ENCODE measurements at places on chromosomes 16 and 17.
A peak's percentile ranks its signal among the peaks of the same experiment; 100 is the strongest.

DNA sequence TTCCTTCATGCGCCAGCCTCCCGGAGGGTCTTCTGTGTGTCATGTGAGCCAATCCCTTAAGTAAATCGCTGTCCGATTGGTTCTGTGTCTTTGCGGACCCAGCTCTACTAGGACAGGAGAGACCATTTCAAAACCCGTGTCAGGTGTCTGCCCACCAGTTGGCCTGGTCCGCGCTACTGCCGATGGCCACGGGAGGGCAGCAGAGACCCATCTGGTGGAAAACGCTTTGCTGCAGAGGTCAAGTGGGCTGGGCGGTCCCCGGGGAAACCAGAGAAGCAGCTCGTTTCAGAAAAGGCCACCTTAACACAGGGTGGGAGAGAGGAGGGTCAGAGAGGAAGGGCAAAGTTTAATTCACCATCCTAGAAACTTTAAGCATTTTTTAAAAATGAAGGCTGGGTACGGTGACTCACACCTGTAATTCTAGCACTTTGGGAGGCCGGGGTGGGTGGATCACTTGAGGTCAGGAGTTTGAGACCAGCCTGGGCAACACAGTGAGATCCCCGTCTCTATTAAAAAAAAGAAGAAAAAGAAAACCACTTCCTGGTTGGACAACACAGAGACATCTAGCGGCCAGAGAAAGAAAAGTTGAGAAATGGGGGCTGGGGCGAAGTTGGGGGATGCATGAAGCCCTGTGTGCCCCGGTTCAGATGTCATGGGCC lies 2.8 kb upstream of the CIBAR2 start:
- peak; percentile 82 for DNase-seq

DNA sequence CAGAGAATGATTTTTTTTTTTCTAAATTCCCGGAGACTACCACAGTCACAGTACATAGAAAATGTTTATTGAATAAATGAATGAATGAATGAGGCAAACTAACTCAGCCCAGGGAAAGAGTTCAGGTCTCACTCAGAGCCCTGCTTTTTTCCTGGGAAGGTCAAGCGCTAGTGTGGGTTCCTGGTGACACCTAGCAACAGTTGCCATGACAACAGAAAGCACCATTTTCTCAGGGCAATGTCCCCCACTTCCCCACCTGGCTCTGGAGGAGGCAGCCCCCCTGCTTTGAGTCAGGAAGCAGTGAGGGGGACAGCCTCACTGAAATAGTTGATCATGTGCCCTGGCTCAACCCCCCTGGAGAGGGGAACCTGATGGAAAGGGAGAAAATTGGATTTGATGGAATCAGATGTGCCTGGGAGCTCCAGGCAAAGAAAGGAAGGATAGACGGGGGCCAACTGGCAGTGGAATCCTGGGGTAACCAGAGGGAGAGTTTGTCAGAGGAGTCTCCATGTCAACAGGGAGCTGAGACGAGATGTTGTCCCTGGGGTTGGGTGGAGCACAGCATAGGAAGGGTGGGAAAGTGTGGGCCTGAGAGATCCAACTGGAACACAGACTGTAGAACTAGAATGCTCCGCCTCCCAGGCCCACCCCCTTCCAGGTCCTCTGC lies 242.2 kb upstream of the CCL2 start:
- no peak for DNase-seq

- DNase-seq: no peak
Observed at GRCh38 chr16:20918486-20919239, 18.1 kb downstream of the LYRM1 start.

GRCh38 chr16:49542391-49542891 lies 168.8 kb downstream of the C16orf78 start:
- no peak for DNase-seq

DNA sequence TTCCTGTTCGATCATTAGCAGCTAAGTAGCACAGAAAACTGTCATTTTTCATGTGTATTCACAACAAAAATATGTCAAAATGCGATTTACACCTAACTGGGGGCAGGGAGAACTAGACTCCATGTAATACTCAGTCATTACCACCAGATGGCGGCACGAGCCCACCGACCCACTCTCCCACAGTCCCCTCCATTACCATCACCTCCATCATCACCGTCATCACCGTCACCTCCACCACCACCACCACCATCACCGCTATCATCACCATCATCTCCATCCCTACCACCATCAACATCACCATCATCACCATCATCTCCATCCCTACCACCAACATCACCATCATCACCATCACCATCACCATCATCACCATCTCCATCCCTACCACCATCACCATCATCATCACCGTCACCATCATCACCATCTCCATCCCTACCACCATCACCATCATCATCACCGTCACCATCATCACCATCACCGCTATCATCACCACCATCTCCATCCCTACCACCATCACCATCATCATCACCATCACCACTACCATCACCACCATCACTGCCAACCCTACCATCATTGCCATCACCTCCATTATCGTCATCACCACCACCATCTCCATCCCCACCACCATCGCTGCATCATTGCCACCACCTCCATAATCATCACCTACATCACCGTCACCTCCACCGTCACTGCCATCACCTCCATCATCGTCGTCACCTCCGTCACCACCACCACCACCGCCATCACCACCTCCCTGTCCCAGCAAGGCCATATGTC lies 14.4 kb downstream of the NDUFAF8 start:
- no peak for DNase-seq

DNA sequence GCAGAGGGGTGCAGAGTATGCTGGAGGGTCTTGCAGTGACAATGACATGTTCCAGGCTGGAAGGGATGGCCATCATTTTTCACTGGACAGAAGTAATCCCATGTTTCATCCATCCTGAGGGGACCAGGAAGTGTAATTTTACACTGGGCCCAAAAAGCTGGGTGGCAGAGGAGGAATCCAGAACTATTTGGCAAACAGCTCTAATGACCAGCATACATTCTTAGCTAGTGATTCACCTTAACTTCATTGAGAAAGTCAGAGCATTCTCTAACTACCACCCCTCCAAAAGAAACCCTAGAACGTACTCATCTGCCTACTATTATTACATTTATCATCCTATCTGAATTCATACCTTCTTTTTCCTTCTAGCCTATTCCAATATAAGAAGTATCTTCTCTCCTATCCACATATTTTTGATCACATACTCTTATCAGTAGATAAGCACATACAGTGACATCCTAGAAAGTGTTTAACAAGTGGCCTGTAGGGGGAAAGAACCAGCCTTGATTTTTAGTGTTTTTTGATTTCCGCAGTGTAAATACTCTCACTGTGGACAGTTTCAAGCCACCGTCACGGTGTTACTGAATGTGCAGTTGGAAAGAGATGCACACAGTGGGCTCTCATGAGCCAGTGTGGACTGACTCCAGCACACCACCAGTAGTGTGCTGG lies 118.1 kb downstream of the FTO start:
- no peak for DNase-seq

- no peak for DNase-seq
Observed at GRCh38 chr16:66421891-66422290, 5.2 kb upstream of the BEAN1 start.

DNA sequence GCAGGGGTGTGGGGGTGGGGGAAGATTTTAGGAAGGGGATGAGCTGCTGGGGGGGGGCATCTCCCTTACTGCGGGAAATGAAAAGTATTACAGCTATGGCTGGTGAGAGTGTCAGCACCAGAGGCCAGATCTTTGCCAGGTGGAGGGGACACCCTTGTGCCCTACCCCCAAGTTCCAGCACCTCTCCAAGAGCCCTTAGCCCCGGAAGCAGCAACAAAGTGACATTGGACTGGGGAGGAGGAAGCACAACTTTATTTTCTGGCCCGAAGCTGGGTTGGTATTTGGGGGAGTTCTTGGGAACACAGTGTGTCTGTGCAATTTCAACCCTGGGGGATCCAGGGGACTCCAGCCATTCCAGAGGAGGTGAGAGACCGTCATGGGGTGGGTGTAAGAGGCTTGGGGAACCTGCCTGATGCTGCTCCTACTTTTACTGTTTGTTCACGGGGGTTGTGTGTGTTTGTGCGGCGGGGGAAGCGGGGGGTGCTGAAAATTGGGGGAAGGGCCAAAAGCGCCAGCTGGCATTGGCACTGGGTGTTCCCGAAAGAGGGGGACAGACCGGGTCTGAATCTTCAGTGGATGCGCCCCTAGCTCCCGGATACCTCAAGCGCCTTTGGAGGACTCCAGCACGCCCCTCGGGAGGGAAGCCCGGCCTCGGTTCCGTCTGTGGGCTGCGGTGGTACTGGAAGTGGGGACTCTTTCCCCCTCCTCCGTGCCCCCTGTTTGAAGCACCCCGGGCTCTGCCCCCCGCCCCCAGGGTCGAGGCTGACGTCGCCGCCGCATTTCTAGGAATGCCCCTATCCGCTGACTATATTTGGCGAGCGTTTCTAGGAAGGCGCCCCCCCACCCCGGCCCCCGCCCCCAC lies 230.3 kb downstream of the MRTFB start:
- DNase-seq: peak; percentile 70

DNA sequence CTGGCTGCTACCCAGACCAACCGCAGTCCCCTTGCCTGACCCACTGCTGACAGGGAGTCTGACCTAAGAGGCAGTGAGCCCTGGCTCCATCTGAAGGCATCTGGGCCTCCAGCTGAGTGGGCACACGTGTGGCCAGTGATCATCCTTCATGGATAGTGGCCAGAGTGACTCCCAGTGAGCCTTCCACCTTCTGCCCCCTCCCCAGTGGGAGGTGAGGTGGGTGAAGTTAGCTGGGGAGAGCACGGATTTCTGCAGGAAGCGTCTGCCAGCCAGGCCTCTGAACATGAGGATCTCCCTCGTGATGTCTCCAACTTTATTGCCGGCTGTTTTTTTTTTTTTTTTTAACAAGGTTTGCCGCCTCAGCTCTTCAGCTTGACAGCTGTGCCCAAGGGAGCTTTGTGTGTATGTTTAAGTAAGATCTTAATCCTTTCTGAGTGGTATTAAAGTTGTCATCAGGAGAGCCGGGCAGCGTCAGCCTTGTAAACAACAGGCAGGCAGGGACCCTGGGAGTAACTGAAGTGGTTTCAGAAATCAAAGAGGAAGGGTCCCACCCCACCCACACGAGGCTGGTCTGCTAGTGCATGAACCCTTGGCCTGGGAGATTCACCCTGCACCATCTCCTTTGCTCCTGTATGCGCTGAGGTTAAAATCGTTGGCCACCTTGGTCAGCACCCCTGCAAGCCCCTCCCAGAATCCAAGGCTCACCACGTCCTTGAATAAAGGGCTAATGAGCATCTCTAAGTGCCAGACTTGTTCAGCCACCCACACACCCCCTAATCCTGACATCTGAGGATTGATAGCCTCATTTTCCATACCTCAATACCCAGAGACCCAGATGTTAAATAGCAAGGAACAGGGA lies 33.3 kb downstream of the RHBDL3 start:
- DNase-seq: no peak

DNA sequence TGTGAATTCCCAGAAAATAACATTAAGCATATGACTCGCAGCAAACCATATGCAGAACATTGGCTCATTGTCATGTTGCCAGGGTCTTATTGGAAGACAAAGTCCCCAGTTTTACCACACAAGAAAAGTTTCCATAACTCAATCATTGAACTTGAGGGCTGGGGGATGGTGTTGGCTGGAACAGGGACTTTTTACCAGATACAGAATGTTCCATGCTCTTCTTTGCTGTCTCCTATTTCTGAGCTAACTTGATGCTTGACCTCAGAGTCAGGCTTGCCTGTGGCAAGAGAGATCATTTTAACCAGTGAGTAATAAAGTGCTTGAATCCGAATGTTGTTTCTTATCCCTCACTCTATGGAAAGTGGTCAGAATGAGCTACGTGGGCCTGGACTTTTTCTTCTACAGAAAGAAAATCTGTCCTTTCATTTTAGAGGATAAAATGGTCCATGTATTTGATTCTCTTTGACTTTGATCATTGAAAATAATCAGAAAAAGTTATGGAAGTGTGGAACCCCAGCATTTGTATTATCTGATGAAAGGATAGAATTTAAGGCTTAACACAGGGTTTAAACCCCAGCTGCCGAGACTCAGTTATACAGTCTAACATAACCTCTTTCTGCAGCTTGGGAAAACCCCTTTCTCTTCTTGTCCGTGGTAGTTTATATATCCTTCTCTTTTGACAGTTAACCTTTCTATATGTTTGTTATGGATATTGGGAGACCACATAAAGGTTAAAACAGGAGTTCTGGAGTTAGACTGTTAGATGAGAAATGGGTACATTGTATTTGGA lies 67.0 kb downstream of the TUBD1 start:
- DNase-seq: no peak

- no peak for DNase-seq
Observed at GRCh38 chr17:32596628-32597027, 109.8 kb downstream of the CDK5R1 start.

GRCh38 chr17:37701496-37701898 lies 43.4 kb downstream of the HNF1B start:
- peak; percentile 71 for DNase-seq

GRCh38 chr17:44061446-44061845 lies 5.0 kb downstream of the LSM12 start:
- DNase-seq: no peak

- peak; percentile 43 for DNase-seq
Observed at GRCh38 chr17:62688398-62689160, 61.1 kb downstream of the MRC2 start.

GRCh38 chr17:1898332-1898731 lies 68.5 kb downstream of the RPA1 start:
- DNase-seq: no peak

DNA sequence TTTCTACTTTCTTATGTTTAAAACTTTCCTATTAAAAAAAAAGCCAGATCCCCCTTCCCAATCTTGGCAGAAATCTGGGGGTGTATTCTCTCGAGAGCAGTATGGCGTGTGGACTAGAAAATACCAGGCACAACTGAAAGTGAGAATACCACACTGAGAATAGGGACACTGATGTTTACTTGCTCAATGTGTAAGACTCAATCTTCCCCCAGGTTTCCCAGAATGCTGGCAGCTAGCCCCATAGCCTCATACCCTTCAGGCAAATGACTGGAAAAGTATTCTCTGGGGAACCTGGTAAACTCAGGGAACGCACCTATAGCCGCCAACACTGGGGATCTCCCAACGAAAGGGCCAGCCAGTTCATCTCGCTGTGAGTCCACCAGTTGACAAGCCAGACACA lies 15.3 kb downstream of the ZZEF1 start:
- DNase-seq: no peak

DNA sequence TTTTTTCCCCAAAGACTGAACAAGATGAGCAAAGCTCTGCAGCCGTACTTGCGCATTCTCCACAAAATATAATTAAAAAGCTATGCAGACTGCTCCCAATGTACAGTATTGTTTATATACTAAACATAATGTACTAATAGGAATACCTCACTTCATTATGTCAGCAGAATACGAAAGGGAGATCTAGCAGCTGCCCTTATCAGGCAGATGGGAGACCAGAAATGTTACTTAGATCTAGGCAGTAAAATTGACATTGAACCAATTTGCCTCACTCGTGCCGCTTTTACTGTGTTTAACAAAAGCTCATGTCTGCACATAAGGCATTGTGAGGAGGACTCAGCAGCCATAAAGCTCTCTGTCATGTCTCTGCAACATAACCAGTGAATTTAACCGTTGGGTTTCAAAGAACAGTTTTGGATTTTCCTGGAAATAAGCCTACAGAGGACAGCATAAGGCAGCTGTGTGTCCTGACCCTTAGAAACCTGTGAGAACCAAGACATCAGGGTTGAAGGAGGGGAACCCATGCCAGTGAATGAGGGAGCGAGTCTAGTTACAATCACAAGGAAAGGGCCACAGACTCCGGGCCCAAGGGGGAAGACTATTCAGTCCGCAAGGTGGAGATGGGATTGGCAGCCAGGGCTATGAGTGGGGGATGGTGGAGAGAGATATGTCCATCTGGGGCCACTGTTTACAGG lies 71.4 kb downstream of the GNAO1 start:
- no peak for DNase-seq
